ENCODE measurements at places on chromosomes 6 and 20.

- DNase-seq: no peak
Observed at GRCh38 chr6:14981960-14982359, 263.9 kb upstream of the JARID2 start.

DNA sequence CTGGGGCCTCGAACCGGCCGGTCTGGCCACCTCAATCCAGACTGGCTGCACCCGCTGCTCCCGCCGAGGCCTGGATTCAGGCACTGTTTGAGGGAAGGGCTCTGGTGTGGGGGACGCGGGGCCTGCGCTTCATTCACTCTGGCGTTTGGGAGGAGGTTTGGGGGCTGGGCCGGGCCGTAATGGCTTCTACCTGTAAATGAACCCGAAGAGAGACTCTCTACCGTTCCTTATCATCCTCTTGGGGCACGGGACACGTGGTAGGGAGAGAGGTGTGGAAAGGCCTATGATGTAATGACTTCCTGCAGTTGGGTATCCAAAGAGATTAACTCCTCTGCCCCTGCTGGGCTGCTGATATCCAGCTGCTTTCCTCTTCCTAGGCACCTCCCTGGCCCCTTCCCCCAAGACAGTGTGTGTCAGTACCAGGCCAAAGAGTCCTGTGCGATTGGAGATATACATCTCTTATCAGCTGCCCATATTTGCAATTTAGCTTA lies 1.8 kb downstream of the FOXO3 start:
- no peak for DNase-seq

GRCh38 chr6:33898771-33899170 lies 95.0 kb upstream of the MLN start:
- no peak for DNase-seq

- no peak for DNase-seq
Observed at GRCh38 chr6:14367296-14367695, 249.7 kb downstream of the CD83 start.

GRCh38 chr6:163132050-163132750 lies 282.3 kb upstream of the QKI start:
- DNase-seq: no peak

GRCh38 chr6:90701146-90701781 lies 114.4 kb upstream of the MAP3K7 start:
- no peak for DNase-seq

- DNase-seq: no peak
Observed at GRCh38 chr6:138290423-138290962, 72.2 kb upstream of the PBOV1 start.

DNA sequence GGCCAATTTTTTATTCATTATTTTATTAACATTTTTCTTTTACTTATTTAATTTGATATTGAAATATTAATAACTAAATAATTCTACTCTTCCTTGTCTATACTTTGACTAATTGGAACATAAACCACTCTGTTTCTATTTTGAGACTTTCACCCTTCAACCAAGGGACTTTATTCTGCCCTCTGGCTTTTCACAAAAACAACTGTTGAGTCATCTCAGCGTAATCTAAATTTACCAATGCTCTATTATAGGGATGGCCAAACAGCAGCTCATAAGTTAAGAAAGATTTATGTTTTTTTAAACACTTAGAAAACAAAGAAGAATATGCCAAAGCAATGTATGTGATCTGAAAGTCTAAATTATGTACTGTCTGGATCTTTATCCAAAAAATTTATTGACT lies 46.7 kb downstream of the DOP1A start:
- no peak for DNase-seq

DNA sequence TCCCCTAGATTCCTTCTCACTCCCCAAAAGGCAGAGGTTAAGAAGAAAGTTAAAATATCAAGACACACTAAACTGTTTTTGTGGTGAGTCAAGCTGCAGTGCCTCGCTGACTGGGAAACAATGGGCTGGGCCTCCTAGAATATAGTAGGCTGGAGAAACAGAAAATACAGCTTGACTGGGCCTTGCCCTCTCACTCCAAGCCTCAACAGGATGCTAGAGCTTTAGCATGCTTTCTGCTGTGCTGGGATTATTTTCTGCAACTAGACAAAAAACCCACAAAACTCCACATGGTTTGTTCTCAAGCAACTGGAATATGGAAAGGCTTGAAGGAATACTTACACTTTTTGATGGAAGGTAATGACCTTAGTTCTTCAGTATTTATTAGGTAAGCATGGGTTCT lies 27.9 kb downstream of the FOXO3 start:
- DNase-seq: no peak

GRCh38 chr6:33610067-33610466 lies 11.1 kb upstream of the ITPR3 start:
- DNase-seq: no peak

- no peak for DNase-seq
Observed at GRCh38 chr6:127967708-127968107, 66.8 kb upstream of the THEMIS start.
